GM23338 (cell line): ENCODE measurements at places on chromosomes 11 and 22. TPM values are rescaled to one million over a fixed set of nuclear protein-coding genes. Genes with fewer than 3 reads are reported as not detected.

RPLP2 gene
- 1,782 and 2,023 TPM in 2 replicates for polyA plus RNA-seq

INS gene
- polyA plus RNA-seq: not detected in 2 replicates

ACCS gene
- polyA plus RNA-seq: 2.9 and 3.6 TPM in 2 replicates

TMEM151A gene
- polyA plus RNA-seq: 1.0 and 1.2 TPM in 2 replicates

TENM4 gene
- 5.0 and 7.3 TPM in 2 replicates for polyA plus RNA-seq

DNA sequence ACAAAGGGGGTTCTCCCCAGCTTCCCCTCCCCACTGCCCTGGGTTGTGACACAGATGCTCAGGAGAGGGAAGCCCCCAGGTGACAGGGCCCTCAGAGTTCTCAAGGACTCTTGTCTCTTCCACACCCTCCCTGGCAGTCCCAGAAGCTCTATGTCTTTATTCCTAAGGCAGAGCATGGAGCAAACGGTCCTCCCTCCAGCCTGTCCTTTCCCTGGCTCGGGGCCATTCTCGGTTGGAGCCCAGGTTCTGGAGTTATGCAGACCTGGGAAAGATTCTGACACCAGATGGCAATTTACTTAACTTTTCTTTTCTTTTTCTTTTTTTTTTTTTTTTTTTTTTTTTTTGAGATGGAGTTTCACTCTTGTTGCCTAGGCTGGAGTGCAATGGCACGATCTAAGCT is 186.6 kb downstream of the CEP164 start:
- no peak for DNase-seq

- DNase-seq: peak; percentile 84
These were observed 64.9 kb downstream of the ENDOD1 start for GRCh38 chr11:95154514-95154913.

- DNase-seq: no peak
These were observed 661.4 kb upstream of the FAT3 start for GRCh38 chr11:91563176-91563575.

- DNase-seq: no peak
These were observed 142.4 kb downstream of the DSCAML1 start for GRCh38 chr11:117654281-117655255.

DNA sequence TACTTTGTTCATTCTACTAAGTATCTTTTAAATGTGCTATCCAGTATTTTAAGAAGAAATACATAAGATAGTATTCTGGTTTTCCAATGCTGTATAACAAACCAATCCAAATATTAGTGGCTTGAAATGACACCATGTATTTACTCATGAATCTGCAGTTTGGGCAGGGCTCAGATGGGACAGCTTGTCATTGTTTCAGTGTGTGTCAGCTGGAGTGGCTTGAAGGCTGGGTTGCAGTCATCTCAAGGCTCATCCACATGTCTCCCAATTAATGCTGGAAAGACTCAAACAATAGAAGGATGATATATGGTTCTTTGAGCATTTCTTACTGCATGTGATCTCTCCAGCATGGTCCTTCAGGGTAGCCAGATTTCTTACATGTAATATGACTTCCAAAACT is 146.2 kb downstream of the ARHGAP42 start:
- no peak for DNase-seq

- no peak for DNase-seq
These were observed 21.8 kb downstream of the NUMA1 start for GRCh38 chr11:72058416-72059034.

DNA sequence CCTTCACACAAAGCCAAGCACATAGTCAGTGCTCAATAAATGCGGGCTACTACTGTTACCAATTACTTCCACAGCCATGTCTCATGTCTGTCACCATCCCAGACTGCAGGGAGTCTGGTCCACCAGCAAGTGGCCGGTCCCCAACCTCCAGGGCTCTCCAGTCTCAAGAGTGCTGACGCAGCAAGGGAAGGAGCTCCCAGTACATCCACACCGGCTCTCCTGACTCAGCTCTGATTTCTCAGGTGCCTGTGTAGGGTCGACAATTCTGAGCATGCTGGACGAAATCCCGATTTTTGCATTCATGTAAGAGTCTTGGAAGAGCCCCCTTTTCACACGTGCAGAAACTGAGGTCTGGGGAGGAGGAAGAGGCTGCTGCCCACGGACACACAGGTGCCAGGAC is 10.3 kb upstream of the NEFH start:
- peak; percentile 61 for DNase-seq

DNA sequence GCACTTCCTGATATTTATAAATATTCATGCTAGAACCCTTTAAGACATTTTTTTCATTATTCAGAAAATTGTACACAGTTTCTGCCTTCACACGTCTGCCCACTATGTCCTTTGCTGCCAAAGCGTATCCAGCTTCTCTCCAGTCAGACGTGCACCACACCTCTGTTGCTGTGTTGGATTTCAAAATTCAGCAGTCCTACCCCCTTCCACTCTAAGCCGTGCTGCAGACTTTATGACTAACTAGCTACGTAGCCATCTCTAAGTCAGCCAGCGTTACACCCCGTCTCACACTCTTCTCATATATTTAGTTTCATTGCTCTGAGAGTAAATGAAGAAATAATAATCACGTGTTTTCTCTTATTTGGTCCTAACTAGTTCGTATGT is 28.2 kb upstream of the OPCML start:
- DNase-seq: no peak

- no peak for DNase-seq
These were observed 9.2 kb upstream of the ANO1 start for GRCh38 chr11:70068950-70069349.

DNA sequence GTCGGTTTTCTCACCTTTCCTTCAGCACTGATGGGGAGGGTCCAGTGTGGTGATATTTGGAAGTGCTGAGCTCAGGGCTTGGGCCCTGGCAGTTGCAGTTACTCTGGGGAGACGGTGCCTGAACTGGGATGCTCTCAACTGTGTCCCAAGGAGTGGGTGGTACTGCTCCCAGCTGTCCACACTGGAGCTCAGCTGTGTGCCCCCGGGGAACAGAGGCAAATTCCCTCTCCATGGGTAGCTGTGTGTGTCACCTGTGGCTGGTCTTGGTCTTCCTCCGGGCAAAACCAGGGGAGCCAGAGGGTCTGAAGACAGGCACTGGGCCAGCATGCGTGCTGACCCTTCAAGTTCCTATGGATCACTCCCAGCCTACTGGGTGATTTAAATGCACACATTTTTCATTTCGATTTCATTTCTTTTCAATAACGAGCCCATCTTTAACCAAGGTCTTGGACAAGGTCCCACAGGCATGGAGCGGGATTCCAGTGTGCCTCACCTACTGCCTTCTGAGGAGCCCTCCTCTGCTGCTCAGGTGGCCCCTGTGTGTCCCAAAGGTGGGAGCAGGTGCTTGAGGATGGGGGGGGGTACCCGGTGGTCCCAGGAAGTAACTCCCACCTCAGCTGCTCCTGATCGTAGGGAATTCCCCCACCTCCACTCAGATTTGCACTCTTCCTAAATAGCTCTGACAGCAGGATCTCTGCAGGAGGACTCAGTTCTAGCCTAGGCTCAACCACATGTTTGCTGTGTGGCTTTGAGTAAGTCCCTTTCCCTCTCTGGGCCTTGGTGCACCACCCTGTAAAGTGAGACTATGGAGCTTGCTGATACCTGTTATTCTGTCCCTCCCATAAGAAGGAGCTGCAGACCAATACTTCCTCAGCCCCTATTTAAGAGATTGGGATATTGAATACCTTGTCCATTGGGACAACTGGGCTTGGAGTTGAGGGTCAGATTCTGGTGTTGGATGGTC is 16.8 kb downstream of the PRDM11 start:
- no peak for DNase-seq

DNA sequence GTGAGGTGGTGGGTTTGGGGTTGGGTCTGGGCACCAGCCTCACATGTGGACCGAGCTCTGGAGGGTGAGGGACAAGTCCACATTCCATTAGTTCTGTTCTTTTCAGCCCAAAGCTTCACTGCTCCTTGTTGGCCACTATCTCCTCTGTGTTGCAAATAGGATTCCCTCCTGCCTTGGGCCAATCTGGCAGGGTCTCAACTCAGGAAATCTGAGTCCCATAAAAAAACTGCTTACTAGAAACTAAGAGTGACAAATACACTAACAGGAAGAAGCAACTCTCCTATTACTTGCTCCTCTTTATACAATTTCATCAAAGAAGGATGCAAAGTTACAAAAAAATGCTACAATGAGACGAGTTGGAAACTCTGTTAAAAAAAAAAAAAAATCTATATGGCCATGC is 66.2 kb upstream of the CSNK1E start:
- peak; percentile 25 for DNase-seq

- DNase-seq: no peak
These were observed 38.5 kb downstream of the TNRC6B start for GRCh38 chr22:40216041-40216756.

DNA sequence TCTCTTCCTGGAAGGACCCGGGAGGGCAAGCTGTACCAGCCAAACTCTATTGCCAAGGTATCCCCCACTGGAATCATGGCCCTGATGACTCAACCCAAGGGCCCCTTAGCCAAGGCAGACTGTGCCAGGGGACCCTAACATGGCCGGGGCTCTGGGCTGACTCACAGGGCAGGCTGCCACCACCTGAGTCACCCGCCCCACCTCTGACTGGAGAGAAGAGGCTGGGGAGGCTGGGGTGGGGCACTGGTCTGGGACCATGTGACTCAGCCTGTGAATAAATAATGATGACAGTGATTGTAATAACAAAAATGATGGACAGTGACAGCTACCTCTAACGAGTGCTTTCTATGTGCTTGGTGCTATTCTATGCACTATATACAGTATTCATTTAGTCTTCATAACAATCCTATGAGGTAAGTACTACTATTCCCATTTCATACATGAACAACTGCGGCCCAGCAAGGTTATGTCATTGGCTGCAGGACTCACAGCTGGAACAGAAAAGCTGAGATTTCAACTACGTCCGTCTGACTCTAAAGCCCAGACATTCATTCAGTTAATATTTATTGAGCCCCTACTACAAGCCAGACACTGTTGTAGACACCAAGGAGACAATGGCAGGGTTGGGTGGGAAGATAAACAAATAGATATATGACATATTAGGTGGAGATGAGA is 84.2 kb downstream of the FBXO7 start:
- no peak for DNase-seq

GRCh38 chr11:113581713-113582112 is 106.5 kb upstream of the DRD2 start:
- no peak for DNase-seq
